ENCODE measurements at places on chromosomes 13 and 19. TPM values are rescaled to one million over a fixed set of nuclear protein-coding genes. Genes with fewer than 3 reads are reported as not detected.
A peak's percentile ranks its signal among the peaks of the same experiment; 100 is the strongest.

Gene MED16
- 29.4 TPM for total RNA-seq

GRCh38 chr19:2175742-2176141, 12.0 kb downstream of the DOT1L start:
- no peak for DNase-seq

DNA sequence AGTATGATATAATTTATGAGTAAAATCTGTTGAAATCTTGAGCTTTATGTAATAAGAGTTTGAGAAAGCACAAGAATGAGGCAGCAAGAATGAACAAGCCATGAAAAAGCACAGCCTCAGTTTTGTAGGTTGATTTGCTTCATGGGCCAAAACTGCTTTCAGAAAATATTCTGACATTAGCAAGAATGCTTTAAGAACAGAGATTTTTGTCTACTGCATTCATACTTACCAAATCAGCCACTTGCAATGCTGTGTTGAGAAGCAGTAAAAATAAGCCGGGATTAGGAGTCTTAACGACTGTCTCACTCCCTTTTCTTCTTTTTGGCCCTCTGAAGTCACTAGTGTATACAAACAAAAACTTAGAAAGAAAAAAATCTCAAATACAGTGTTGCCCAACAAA, 114.5 kb downstream of the POSTN start:
- no peak for DNase-seq

Gene DACH1
- 1.5 TPM for total RNA-seq

GRCh38 chr19:5436106-5436947, 18.9 kb upstream of the ZNRF4 start:
- no peak for DNase-seq

DNA sequence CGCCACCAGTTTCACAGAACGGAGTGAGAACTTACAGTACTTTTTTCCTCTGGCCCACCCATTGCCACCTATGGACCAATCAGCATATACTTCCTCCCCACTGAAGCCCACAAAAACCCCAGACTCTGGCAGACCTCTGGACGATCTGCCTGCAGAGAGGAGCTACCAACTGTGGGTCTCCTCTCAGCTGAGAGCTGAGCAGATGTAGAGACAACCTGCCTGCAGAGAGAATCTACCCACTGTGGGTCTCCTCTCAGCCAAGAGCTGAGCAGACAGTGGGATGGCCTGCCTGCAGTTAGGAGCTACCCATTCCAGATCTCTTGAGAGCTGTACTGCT, 69.7 kb downstream of the PIBF1 start:
- no peak for DNase-seq

Gene ATP4A
- not detected for total RNA-seq

- DNase-seq: peak; percentile 85
Observed at GRCh38 chr19:47609906-47610894, 1.3 kb downstream of the BICRA start.
